Left lung (tissue), 14 donors: ENCODE measurements at places on chromosomes 5 and 9.
A peak's percentile ranks its signal among the peaks of the same experiment; 100 is the strongest.

DNA sequence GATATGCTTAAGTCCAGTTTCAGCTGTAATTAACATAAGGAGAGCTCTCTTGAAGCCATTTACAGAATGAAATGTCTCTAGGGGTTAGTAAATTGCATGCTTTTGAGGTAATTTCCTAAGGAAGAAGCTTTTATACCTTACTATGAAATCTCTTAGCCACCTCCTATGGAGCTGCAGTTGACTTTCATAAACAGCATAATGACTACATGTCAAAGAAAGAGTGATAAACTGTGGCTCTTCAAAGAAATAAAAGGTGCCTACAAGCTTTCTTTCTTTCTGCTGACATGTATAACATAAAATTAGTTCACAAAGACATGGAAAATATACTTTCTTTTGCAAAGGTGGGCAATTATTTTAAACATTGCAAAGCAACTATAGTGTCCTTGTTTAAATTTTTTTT is 90.8 kb downstream of the TMEM167A start:
- DNase-seq = no peak

GRCh38 chr5:60701321-60701968 is 1.5 kb upstream of the DEPDC1B start:
- no peak for DNase-seq

DNA sequence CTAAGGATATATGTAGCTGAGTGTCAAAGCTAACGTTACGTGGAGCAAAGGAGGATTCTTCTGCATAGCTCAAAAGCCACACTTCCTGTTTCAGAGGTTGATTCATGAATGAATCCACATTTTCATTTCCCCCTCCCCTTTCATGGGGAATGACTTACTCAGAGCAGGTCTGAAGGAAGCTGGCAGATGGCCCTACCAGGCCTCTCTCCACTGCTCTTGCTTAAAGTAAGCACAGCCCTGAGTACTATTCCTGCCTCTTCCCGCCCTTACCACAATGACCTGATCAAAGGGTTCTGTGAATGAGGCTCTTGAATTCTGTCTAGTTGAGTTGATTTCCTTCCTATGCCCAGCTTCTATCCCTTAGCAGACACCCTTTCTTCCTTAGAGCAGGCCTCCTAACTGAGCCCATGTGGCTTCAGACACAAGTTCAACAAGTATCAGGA is 6.3 kb downstream of the IGIP start:
- no peak for DNase-seq

DNA sequence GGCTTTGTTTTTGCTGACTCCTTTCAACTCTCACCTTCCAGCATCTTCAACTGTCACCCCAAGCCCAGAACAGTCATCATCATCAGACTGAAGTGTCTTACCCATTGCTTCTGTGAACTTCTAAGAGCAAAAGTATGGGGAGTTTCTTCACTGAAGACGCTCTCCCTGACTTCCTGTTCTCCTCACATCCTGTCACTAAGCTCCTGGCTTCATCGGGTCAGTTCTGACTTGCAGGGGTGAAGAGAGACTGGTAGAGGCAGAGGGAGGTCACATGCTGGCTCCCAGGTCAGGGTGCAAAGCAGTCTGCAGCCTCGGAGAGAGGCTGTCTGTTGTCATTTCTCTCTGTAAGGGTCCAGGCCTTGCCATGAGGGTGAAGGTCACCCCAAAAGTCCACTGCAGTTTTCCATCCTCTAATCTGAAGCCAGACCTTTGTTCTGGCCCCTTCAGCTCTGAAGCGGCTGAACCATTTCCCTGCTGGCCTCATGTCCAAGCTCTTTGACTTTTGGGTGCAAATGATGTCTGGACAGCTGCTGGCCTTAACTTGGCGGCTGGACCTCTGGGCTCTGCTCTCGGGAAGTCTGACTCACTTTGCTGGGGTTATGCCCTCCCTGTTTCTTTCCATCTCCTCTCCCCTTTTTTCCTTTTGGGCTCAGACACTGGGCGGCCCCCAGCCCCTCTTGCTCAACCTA is 305.0 kb downstream of the RAB3C start:
- peak; percentile 58 for DNase-seq

GRCh38 chr9:70046274-70047070 is 2.8 kb downstream of the MAMDC2 start:
- no peak for DNase-seq

DNA sequence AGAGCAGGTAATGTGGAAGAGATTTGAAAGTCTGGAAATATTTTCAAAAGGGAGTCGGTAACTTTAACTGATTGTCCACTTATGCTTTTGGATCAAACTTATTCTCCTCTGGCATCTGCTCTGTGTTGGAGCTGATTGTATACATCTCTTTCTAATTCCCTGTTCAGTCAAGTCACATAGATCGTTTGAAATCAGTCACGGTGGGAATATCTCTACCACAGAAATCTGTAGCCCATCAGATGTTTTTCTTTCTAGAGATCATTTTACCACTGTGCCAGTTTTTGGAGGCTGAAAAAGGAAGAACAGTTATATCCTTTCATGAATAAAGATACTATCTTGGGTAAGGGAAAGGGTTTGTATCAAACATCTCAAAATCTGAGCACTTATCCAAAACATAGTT is 1853.3 kb downstream of the EFNA5 start:
- no peak for DNase-seq

- no peak for DNase-seq
These were observed 15.9 kb downstream of the STOM start for GRCh38 chr9:121354141-121354540.

GRCh38 chr5:120942596-120943350 is 478.7 kb downstream of the PRR16 start:
- peak; percentile 53 for DNase-seq

GRCh38 chr9:18124760-18125159 is 349.2 kb upstream of the ADAMTSL1 start:
- DNase-seq = no peak

DNA sequence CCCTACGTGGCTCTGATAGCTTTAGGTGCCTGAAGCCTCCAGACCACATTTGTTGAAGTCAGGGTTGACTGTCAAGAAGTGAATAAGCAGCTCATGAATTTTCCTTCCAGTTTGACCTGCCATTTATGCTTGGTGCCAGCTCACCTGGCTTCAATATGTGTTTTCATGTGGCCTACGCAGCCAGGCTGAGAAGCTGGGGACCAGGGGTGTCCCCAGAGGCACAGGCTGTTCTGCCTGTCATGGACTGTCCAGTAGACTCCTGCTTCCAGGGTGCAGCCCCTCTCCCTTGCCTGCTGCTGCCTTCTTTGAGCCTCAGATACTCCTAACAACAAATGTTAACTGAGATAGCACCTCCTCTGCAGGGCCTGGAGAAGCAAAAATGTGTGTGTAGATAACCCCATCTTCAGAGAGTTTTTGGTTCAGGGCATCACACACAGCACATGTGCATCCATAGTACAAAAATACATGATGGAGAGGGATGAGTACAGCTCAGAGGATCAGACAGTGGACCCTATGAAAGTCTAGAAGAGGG is 5.8 kb downstream of the TNFAIP8 start:
- no peak for DNase-seq

GRCh38 chr5:106818552-106818951 is 852.2 kb downstream of the EFNA5 start:
- no peak for DNase-seq

GRCh38 chr9:114084282-114085073 is 6.4 kb upstream of the AMBP start:
- DNase-seq = no peak

GRCh38 chr9:37512437-37512836 is 26.7 kb downstream of the POLR1E start:
- DNase-seq = no peak

GRCh38 chr9:37407468-37407867 is 15.0 kb upstream of the GRHPR start:
- no peak for DNase-seq

DNA sequence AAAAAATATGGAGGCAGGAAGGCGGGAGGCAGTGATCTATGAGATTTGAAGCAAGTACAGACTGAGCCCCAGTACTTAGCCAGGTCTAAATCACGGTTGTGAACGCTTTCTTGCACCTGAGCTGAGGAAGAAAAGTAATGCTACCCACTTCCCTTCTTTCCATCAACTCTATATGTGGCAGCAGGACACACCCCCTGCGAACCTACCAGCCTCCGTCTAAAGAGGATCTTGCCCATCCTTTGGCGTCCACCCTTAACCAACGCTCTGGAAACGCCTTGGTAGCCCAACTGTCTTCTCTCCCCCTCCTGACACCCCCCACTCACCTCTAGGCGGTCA is 545 bp downstream of the HMGCS1 start:
- DNase-seq = no peak

DNA sequence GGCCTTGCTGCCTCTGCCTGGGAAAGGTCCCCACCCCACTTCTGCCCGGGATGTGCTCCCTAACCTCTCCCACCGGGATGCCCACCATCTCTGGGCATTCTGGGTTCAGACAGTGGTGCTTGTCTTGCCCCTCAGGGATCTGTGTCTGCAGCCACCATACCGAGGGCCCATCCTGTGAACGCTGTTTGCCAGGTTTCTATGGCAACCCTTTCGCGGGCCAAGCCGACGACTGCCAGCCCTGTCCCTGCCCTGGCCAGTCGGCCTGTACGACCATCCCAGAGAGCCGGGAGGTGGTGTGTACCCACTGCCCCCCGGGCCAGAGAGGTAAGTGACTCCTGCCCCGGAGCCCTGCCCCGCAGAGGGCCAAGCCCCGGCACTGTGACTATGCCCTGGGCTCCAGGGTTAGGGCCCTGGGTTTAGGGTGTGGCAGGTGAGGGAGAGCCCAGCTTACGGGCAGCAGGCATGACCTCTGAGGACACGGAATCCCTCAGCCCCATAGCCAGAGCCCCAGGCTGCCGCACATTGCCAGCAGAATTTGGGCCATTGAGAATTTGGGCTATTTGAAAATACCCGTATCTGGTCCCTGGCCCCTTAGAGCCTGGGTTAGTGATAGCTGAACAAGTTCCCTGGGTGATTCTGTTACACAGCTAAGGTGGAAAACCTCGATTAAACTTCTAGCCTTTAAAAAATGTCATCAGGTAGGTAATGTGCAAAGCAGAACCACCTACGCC is 35.3 kb upstream of the AIF1L start:
- DNase-seq = no peak

DNA sequence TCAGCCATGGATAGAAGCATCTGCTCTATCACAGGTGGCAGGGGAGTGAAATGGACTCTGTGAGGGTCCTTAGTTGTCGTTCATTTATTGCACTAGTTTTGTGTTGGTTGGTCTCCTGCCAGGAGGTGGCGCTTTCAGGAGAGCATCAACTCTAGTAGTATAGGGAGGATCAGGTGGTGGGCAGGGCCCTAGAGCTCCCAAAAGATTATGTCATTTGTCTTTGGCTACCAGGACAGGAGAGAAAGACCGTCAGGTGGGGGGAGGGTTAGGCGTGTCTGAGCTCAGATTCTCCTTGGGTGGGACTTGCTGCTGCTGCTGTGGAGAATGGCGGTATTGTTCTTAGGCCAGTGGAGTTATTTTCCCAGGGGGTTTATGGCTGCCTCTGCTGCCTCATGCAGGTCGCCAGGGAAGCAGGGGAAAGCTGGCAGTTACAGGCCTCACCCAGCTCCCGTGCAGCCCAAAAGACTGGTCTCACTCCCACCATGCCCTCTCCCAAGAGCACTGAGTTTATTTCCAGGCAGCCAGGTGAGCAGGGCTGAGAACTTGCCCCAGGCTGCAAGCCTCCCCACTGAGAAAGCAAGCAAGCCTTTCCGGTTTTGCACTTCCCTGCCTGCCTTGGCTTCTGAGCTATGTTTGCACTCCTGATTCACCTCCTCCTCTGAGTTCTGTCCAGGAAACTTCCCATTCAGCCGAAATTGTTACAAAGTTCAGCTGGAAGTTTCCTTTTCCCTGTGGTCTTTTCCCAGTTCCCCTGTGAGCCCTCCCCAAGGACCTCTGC is 317.3 kb downstream of the TAF11L14 start:
- DNase-seq = no peak

DNA sequence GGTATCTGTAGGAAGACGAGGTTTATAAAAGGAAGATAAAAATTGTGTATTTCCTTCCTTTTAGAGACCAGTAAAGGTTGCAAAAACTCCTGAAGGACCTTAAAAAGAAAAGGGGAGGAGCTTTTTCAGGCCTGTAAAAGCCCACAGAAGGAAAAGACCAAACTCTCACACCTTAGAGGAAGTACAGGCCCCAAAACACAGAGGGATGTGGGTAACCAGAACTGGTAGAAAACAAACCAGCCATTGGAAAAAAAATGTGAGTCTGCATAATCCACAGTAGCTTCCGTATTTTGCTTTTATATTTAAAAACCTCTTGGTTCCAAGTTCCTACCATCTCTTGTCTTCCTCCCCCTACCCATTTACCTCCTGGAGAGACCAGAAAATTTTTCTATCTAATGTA is 8.5 kb downstream of the GIN1 start:
- no peak for DNase-seq

DNA sequence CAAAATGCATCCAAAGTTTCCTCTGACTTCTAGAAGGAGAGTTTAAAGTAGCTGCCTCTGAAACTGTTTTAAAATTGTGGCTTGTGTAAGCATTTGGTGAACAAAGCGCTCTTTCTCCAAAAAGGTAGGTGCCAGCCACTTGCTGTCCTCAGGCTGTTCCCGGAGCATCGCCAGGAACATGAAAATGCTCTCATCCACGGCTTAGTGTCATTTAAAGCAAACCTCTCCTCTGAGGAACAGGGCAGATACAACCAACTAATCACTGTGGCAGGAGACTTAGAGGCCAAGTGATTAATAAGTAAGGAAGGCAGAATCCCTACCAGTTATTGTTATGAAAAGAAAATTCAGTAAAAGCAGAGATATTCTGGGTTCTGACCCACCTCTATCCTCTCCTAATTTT is 165.6 kb downstream of the DCP2 start:
- DNase-seq = no peak

GRCh38 chr9:91316093-91316492 is 45.6 kb downstream of the AUH start:
- DNase-seq = no peak

- peak; percentile 54 for DNase-seq
These were observed 11.3 kb downstream of the C9orf50 start for GRCh38 chr9:129609486-129610212.

- DNase-seq = no peak
These were observed 80.3 kb downstream of the CDO1 start for GRCh38 chr5:115736004-115736689.

DNA sequence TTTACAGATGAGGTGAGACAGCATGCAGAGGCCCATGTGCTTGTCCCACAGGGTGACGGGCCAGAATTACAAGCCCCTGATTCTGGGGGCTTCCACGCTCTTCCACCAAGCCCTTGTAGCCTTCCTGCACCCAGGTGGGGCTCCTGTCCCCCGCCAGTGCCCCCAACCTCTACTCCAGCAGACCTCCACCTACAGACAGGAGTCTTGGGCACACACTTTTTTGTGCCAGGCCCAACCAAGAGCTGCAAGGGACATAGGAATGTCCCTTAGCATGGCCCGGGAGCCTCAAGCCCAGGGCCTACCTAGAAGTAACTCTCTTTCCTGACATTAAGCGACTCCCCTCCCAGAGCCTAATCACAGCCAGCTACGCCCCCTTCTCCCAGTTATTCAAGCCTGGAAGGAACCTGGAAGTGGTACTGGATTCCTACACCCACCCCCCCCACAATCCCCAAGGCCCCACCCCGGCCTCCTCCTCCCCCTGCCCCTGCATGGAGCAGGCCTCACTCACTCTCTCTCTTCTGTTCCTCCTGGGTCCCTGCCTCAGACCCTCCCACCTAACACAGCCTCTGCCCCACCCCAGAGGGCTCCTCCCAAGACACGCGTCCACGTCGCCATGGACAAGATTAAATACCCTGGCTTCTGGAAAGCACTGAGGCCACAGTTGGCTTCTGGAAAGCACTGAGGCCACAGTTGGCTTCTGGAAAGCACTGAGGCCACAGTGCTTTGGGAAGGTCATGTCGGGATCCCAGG is 30.5 kb downstream of the ADAMTS2 start:
- DNase-seq = peak; percentile 27

GRCh38 chr9:125682340-125682739 is 24.7 kb downstream of the MAPKAP1 start:
- no peak for DNase-seq

GRCh38 chr9:34701023-34701768 is 8.7 kb downstream of the CCL21 start:
- peak; percentile 42 for DNase-seq
